ENCODE measurements at places on chromosomes 3 and 15. TPM values are rescaled to one million over a fixed set of nuclear protein-coding genes. Genes with fewer than 3 reads are reported as not detected.
A peak's percentile ranks its signal among the peaks of the same experiment; 100 is the strongest.

DNA sequence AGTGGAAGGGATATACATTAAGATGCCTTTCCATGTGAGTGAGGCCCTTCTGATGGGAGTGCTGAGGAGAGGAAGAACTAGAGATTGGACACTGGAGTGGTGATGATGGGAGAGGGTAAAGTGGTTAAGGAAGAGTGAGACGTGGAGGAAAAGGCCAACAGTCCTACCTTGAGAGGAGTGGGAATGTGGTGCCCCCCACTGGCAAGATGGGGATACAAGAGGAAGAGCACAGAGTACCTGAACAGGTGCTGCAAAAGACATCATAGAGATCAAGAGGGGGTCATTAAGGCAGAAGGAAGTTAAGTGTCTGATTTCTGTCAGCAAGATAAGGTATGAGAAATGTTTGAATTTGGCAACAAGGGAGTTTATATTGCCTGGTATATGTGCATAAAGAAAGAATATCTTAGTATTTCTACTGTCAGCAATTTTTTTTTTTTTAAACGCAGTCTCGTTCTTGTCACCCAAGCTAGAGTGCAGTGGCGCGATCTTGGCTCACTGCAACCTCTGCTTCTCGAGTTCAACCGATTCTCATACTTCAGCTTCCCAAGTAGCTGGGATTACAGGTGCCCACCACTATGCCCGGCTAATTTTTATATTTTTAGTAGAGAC is 34.0 kb downstream of the ARIH2 start:
- 0 out of 2 replicates have a peak, but pooled peaks cover 3% of the 10 kb centered on the region for H3K4me1 ChIP-seq
- H3K36me3 ChIP-seq, result peaks cover 23% of the 10 kb centered on the region
- no peak for DNase-seq
- no peak overlapping the region for H3K27ac ChIP-seq
- no peaks in the 10 kb centered on the region for H3K27me3 ChIP-seq

The EIF4E3 gene
- total RNA-seq, result 2.3 TPM

The CLDN11 gene
- 1.7 TPM for total RNA-seq

- no peak for DNase-seq
- no peak overlapping the region for H3K27ac ChIP-seq
- no peaks in the 10 kb centered on the region for H3K27me3 ChIP-seq
Measured at GRCh38 chr15:84697236-84697990, 18.5 kb downstream of the SEC11A start.

DNA sequence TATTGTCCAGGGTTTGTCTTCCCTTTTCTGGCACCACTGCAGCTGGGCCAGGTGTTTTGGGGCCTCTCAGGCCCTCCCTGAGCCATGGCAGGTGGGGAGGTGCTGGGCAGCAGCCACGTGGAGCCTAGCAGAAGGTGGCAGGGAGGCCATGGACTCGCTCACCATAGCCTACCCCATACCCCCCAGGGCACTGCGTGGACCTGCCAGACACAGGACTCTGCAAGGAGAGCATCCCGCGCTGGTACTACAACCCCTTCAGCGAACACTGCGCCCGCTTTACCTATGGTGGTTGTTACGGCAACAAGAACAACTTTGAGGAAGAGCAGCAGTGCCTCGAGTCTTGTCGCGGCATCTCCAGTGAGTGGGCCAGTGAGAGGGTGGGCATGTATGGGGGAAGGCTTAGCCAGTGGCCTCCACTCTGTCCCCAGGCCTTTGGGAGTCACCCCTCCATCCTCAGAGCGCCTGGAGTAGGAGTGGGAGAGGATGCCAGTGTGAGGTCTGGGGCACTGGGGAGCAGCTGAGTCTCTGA is 11.9 kb downstream of the SPINT1 start:
- H3K36me3 ChIP-seq, result no peaks in the 10 kb centered on the region
- H3K4me1 ChIP-seq, result peaks cover 7% of the 10 kb centered on the region
- no peak overlapping the region for H3K4me3 ChIP-seq
- DNase-seq, result no peak

DNA sequence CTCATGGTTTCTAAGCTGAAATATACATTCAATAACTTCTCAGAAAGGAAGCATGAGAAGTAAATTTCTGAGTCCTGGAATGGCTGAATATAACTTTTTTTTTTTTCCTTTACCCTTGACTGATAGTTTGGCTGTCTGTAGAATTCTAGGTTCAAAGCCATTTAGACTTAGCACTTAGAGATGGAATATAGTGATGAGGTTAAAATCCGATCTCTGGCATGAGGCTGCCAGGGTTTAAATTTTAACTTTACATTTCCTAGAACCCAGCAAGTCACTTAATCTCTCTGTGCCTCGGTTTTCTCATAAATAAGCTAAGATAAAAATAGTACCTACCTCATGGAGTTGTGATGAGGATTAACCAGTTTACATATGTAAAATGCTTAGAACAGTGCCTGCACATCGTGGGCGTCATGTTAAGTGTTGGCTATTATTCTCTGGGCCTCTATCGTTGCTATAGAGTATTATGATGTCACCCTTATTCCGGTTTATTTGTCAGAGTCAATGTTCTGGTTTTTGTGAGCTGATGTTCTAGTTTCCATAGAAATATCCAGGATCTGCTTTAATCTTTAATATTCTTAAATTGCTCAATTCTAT is 199.8 kb upstream of the TLE3 start:
- no peaks in the 10 kb centered on the region for H3K27me3 ChIP-seq
- H3K27ac ChIP-seq, result no peak overlapping the region
- no peaks in the 10 kb centered on the region for H3K4me1 ChIP-seq
- DNase-seq, result no peak

DNA sequence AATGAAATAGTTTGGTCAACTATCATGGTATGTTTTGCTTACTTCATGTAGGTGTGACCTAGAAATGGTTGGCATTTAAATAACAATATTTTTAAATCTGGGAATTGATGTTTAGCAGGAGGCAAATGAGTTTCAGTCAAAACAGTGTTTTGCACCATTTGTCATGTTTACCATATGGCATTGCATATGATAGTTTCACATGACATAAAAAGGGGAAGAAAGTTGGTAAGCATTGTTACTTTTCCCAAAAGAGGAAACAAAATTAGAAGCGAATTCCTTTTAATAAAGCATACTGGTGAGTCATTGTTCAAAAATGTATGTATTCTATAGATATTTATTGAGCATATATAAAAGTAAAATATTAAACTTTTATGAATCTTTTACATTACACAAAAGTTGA is 2.3 kb downstream of the RNF13 start:
- no peaks in the 10 kb centered on the region for H3K27me3 ChIP-seq
- no peak overlapping the region for H3K27ac ChIP-seq
- DNase-seq, result no peak
- no peaks in the 10 kb centered on the region for H3K36me3 ChIP-seq
- peaks cover 15% of the 10 kb centered on the region for H3K4me1 ChIP-seq
- H3K4me3 ChIP-seq, result no peak overlapping the region

GRCh38 chr3:176906046-176906905 is 291.0 kb downstream of the TBL1XR1 start:
- no peaks in the 10 kb centered on the region for H3K27me3 ChIP-seq
- H3K27ac ChIP-seq, result no peak overlapping the region
- DNase-seq, result peak; percentile 1
- H3K4me3 ChIP-seq, result no peak overlapping the region

GRCh38 chr3:107775974-107776373 is 253.2 kb downstream of the BBX start:
- no peak overlapping the region for H3K27ac ChIP-seq
- H3K4me1 ChIP-seq, result peaks cover 5% of the 10 kb centered on the region
- H3K36me3 ChIP-seq, result peaks cover 12% of the 10 kb centered on the region
- no peaks in the 10 kb centered on the region for H3K27me3 ChIP-seq
- no peak for DNase-seq
- H3K4me3 ChIP-seq, result no peak overlapping the region
